ENCODE measurements at places on chromosomes 3 and 15.
A peak's percentile ranks its signal among the peaks of the same experiment; 100 is the strongest.

GRCh38 chr15:81322676-81323253, 1.2 kb downstream of the STARD5 start:
- no peak for DNase-seq

- DNase-seq = no peak
Measured at GRCh38 chr3:6799264-6799915, 61.5 kb upstream of the GRM7 start.

GRCh38 chr15:94272251-94272898, 41.0 kb downstream of the MCTP2 start:
- DNase-seq = no peak

DNA sequence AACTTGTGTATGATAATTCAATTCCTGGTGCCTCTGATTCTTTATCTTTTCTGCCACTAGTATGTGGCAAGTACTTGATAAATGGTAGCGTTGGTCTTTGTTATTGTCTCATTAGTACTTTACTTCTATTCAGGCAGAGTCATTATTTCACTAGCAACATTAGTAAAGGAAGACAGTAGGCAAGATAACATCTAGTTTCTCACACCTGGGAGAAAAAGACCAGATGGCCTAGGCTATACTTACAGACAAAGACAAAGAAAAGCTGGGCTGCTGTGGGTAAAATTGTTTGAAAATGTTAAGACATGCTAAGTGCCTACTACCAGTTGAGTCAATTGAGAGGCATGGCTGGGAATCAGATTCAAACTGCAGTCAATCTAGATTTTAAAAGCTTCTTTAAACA, 198.7 kb upstream of the CMC1 start:
- DNase-seq = no peak

DNA sequence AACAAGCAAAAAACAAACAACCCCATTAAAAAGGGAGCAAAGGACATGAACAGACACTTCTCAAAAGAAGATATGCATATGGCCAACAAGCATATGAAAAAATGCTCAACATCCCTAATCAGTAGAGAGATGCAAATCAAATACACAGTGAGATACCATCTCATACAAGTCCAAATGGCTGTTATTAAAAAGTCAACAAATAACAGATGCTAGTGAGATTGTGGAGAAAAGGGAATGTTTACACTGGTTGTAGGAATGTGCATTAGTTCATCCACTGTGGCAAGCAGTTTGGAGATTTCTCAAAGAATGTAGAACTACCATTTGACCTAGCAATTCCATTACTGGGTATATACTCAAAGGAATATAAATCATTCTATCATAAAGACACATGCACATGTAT, 44.5 kb downstream of the RIOX2 start:
- no peak for DNase-seq

GRCh38 chr3:27354161-27354560, 15.0 kb downstream of the NEK10 start:
- DNase-seq = no peak

- DNase-seq = no peak
Measured at GRCh38 chr3:141881702-141882101, 5.3 kb downstream of the ATP1B3 start.

DNA sequence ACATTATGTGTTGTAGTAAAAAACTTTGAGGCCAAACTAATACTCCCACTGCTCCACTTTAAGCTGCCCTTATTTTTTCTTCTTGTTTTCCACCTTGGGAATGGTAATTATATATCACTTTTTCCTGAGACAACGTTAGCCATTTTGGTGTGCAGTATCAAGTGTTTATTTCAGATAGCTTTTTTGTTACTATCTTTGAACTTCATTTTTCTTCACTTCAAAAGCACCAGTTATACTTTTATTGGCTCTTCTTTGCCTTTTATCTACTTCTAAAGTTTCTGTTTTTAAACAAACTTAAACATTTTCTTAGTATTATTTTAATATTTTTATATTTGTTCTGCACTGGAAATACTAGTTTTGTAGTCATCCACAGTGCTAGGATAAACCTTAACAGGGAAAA, 6.5 kb downstream of the TOPAZ1 start:
- no peak for DNase-seq

- no peak for DNase-seq
Measured at GRCh38 chr15:83960192-83960829, 275.3 kb upstream of the GOLGA6L4 start.

- no peak for DNase-seq
Measured at GRCh38 chr3:157201648-157202278, 41.8 kb upstream of the CCNL1 start.

DNA sequence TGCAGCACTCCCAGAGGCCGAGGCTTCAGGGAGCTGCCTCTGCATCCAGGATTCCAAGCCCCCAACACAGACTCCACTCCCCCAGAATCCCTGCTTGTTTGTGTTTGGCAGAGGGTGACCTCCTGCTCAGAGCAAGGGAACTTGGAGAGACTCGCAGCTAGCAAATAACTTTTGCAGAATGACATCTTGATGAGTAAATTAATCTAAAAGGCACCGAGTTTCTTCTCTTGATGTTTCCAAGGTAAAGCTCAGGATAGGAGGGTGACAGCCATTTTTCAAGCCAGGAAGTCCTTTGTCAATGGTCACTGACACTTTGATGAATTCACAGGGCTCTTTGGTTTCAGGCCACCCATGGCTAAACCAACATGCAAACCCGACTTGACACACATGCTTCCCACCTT, 523.0 kb downstream of the NTRK3 start:
- DNase-seq = no peak

DNA sequence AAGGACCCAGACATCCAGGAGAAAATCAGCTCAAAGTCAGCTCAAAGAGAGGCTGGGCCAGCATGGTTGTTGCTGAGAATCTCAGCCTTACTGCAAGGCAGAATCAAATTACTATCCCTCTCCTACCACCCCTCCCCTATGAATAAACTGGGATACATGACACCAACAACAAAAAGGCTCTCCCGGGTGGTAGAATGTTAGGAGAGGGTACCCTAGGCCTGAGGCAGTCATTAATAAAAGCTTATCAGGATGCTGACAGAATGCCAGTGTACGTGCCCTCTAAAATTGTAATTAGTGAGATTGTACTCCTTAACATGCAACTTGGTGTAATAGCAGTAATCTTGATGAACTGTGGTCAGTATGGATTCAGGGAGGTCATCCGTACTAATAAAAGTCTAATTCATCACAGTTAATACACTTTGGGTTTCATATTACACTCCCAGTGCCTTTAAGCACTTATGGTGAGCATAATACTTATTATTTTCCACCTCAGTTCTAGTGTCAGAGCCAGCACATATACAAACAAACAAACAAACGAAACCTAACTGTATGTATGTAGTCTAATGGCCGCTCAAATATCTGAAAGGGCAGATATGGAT, 76.5 kb downstream of the B3GALNT1 start:
- no peak for DNase-seq

DNA sequence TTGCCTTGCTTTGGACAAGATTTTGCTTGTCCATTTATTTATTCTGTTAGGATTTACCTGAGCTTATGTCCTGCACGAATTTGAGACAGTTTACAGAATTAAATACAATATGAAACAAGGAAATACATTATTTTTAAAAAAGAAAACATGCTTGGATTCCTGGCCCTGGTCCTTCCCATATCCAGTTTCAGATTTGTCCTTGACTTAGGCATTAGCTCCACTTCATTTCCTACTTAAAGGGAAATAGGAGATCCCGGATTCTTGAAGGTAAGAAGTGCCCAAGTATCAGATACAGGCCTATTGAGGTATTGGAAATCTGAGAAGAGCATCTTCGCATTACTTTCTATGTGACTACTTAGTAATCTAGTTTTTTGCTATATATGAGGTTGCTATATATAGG, 672.0 kb downstream of the SI start:
- DNase-seq = no peak

GRCh38 chr3:188299068-188299467, 145.1 kb downstream of the LPP start:
- no peak for DNase-seq

DNA sequence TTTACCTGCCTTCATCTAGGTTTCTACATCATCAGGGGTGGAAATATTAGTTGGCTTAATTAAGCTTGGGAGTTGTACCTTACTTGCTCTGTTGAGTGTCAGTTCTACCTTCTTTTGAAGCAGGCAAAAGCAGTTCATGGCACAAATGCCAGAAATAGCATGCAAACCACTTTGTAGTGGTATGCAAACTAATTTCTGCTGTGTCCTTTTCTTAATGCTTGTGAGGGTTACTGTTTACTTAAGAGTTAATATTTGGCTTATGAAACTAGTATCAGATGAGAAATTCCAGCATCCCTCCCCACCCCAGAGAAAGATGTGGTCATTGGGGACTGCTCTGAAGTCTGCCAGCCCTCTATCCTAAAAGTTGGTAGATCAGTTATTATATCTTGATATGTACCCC, 7.1 kb downstream of the ATP2C1 start:
- DNase-seq = no peak

DNA sequence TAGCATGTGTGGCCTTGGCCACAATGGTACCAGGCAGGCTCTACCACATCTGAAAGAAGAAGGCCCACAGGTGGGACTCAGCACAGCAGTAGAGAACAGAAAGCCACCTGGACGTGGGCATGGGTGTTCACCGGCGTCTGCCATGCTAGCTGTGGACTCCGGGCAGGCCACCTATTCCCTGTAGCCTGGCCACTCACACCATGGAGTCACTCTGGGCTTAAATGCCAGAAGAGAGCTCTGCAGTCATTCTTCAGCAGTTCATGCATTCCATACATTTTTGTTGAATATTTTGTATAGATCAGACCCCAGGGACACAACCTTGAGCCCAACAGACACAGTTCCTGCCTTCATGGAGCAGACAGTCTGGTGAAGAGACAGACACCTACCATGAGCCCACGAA, 138.6 kb downstream of the SRGAP3 start:
- DNase-seq = no peak

DNA sequence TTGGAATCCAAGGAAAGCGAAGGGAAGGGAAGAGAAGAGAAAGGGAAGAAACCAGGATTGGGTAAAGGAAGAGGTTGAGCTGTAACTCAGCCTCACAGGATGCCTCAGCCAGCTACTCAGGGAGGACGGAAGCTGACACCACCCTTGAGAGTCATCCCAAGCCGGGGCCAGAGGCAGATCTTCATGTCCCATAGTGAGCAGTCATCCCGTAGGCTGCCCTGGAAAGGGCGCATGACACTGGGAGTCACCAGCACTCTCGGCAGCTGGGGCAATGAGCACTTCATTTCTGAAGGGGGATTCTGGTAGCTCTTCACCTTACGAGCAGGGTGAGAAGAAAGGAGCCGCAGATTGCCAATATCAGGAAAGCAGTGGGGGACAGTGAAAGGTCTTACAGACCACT, 60.1 kb upstream of the PCSK6 start:
- no peak for DNase-seq

GRCh38 chr3:60742606-60743145, 508.6 kb downstream of the FHIT start:
- no peak for DNase-seq

GRCh38 chr3:31312400-31312799, 220.3 kb upstream of the STT3B start:
- DNase-seq = no peak

GRCh38 chr3:97658668-97659285, 105.8 kb upstream of the ARL6 start:
- no peak for DNase-seq

DNA sequence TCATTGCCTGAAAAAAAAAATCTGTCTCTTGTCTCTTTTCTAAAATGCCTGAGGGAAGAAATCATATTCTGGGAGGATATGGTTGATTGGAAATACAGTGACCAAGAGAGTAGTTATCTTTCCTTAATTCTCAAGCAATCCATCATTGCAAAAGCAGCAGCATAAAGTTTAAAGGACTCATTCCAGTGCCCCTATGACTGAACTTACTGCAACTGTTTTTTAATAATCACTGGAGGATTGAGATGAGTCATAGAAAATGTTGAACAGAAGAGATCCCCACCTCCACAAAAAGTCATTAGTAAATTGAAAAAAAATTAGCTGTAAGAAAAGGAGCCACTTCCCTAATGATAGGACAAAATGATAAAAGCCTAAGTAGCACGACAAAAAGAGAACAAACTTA, 121.5 kb downstream of the SLC9A9 start:
- DNase-seq = no peak

GRCh38 chr3:71582612-71583565, 639 bp downstream of the FOXP1 start:
- peak; percentile 71 for DNase-seq

DNA sequence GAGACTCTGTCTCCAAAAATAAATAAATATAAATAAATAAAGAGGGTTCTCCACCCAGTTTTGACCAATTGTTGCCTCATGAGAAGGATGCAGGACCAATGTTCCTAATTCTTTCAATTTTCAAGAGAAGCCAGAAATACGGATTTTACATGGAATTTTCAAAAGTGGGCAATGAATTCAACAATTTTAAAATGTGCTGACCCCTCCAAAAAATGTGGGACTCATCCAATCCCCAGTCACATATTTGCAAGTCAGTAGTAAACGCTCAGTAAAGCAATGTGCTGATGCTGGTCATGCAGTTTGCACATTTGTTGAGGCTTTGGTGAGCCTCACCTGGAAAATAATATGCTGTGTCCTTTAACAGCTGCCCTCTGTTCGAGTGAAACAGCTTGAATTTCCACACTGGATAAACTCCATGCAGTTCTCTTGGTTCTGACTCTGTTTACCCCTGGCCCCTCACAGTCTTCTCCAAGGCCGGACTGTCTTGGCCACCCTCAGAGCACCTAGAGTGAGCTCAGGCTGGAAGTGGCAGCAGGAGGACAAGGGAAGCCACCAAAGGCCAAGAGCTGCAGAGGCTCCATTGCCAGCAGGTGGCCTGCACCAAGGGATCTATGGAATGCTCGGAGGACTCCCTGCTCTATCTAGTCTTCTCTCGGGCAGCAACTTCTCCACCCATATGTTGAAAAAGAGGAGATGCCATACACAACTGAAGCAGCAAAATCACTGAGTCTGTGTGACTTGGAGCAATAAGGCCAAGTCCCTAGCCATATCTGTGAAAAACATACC, 246.8 kb downstream of the UACA start:
- DNase-seq = no peak

- DNase-seq = no peak
Measured at GRCh38 chr3:15380980-15381890, 46.1 kb downstream of the METTL6 start.

DNA sequence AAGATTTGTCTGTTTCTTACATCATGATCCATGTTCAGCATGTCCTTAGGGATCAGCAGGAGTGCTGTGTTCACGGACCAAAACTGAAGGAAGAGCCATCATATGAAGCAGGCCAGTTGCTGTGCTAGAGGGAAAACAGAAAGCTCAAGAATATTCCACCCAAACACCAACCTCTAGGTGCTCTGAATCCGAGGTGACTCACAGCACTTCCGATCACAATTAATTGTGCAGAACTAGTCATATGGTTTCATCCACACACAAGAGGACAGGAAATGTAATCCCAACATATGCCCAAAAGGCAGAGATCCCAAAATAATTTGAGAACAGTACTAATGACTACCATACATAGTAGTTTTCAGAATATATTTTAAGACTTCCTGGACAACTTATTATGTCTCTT, 257.9 kb upstream of the KCNH8 start:
- no peak for DNase-seq

Measured in activated naive CD8-positive, alpha-beta T cell treated with anti-CD3 and anti-CD28 coated beads, Interleukin-2, amount 10 ng/mL, durations not matched to agents 7 days and 5 days (primary cell).